Glutamatergic neuron (in vitro differentiated cells): ENCODE measurements at places on chromosomes 1 and 21.

GRCh38 chr1:112633628-112634027 lies 14.0 kb downstream of the CAPZA1 start:
- DNase-seq: no peak

DNA sequence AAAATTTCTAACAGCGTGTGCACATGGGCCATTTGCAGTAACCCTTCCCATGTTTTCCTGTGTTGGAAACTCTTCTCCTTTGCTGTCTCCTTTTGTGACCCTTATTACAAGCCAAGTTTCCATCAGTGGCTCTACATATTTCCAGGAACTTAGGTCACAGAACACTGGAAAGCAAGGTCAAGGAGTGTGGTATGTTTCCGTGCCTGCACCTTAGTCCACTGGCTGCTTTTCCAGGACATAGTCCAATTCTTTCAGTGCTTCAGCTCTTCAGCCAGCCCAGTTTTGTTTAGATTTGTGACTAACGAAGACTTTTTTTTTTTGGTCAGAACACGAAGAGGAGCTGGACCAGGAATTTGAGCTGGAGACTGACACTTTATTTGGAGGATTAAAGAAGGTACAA lies 33.8 kb downstream of the HHAT start:
- DNase-seq: no peak

- DNase-seq: no peak
Measured at GRCh38 chr1:50350868-50351267, 72.4 kb downstream of the DMRTA2 start.

DNA sequence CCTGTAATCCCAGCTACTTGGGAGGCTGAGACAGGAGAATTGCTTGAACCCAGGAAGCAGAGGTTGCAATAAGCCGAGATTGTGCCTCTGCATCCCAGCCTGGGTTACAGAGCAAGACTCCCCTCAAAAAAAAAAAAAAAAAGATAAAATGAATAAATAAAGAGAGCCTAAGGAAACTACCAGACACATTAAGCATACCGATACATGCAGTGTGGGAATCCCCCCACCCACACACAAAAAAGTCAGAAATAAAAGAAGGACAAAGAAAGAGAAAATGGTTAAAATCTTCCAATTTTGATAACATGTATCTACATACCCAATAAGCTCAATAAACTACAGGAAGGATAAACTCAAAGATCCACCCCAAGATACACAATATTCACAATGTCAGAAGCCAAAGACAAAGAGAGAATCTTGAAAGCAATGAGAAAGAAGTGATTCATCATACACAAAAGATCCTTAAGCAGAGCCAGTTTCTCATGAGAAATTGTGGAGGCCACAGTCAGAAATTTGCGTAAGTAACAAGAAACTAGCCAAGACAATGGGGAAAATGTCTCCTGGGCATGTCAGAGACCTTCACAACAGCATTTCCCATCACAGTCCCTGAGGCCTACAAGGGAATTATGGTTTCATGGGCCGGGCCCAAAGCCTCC lies 1197.0 kb downstream of the AMY1C start:
- DNase-seq: no peak

DNA sequence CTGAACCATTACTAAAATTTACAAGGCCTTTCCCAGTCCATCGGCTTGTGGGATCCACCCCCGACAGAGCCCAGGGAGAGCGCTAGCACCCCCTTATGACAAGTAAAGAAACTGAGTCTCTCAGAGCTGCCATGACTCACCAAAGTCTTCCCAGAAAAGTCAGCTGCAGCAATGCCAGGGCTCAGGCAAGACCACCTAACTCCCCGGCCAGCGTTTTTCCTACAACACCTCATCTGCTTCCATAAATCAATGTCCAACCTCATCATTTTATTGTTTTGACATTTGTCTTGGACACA lies 15.0 kb downstream of the DHCR24 start:
- DNase-seq: no peak

GRCh38 chr1:72650843-72651435 lies 368.6 kb upstream of the NEGR1 start:
- DNase-seq: no peak

- DNase-seq: no peak
Measured at GRCh38 chr21:45549626-45550463, 7.6 kb upstream of the SLC19A1 start.

- DNase-seq: no peak
Measured at GRCh38 chr1:163796394-163796821, 474.7 kb downstream of the NUF2 start.

DNA sequence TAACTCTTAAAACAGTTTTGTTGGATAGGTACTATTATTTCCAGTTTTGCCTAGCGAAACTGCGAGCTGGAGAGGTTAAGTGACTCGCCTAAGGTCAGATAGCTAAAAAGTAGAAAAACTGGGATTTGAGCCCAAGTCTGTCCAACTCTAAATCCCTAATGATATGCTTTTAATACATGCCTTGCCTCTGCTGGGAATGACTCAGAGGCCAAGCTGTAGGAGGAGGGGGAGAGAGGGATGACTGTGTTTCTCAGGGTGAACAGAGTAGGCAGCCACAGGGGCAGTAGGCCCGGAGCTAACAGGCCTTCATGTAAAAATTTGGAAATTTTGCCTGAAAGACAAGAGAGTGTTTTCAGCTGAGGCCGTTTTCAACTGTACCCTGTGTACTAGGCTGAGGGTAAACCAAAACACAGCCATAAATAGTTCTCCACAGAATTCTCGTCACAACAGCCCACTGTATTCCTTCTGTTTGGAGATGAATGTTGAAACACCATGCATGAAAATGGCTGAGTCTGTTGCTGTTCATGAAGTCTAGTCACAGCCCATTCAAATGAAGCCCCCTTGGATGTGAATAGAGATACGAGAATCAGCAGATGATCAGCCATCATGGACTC lies 107.5 kb upstream of the HOOK1 start:
- no peak for DNase-seq

DNA sequence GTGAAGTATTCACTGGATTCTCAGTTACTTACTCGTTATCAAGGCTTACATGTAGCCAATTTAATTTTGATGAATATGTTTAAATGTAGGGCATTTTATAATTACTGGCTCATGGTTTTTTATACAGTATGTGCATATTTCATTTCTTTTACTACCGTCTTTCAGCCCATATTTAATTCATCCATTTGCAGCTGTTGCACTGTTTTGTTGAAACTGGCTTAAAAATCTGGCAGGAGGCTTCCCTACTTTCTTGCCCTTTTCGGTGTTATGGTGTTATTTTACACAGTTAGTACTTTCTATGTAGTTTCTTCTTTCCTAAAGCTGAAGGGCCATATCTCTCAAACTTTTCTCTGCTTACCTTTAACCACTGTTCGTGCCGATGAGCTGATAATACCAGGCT lies 54.2 kb downstream of the ITSN1 start:
- DNase-seq: no peak

DNA sequence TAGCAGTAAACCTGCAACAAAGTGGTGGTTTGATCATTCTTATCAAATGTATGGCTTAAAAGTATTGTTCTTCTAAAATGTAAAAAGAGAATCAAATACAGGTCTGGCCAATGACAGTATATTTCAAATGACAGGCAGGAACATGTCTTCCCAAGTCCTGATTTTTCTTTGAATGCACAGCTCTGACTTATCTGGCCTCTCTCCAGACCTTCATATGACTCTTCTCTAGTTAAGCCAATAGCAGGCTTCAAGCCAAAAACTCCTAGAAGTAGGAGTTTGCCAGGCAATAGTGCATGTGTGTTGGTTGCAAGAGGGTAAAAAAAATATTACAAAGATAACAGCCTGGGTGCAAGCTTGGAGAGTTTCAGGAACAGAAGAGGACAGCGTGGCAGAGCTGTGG lies 345.5 kb downstream of the SMYD3 start:
- no peak for DNase-seq

DNA sequence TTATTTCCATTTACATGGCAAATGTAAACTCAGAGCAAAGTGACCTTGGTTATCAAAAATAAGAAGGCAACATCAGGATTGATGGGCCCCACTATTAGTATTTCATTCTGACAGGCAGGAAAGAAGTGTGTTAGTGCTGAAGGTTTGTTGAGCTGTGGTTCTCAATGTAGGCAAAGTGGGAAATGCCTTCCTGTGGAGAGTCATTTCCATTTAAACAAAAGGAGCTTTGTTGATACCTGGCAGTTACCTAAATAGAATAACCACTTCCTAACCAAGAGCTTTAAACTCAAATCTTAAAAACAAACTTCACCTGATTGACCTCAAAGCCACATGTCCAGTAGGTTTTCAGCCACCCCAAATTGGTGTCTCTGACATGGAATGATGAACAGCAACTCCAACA lies 579.9 kb upstream of the BEND5 start:
- no peak for DNase-seq

DNA sequence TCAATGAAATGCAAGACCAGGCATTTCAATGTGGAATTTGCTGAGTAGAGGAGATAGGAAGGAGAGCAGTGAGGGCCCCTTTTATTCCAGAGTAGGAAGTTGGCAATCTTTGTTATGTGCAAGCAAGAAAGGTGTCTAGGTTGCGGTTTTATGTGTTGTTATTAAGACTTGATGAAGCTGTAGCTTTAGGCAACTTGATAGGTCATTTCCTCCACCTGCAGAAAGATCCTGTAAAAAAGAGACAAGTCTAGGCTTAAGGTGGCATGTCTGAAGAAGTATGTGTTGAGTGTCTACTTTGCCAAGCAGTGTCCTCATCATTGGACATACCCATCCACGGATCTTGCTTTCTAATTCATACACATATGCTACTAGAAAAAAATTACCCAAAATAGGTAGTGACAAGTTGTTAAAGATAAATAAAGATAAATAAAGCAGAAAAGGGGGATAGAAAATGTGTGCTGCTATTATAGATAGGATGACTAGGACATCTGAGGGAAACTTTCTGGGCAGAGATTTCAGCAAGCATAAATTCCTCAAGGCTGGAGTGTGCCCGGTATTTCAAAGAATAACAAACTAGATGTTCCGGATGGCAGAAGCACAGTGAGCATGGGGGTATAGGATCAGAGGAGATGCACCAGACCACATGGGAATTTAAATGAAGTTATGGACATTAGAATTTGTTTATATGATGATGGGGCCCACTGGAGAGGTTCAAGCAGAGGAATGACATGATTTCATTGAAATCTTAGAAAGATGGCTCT lies 335.0 kb downstream of the TGFB2 start:
- no peak for DNase-seq

GRCh38 chr1:161719325-161719611 lies 2.1 kb upstream of the FCRLB start:
- DNase-seq: no peak

DNA sequence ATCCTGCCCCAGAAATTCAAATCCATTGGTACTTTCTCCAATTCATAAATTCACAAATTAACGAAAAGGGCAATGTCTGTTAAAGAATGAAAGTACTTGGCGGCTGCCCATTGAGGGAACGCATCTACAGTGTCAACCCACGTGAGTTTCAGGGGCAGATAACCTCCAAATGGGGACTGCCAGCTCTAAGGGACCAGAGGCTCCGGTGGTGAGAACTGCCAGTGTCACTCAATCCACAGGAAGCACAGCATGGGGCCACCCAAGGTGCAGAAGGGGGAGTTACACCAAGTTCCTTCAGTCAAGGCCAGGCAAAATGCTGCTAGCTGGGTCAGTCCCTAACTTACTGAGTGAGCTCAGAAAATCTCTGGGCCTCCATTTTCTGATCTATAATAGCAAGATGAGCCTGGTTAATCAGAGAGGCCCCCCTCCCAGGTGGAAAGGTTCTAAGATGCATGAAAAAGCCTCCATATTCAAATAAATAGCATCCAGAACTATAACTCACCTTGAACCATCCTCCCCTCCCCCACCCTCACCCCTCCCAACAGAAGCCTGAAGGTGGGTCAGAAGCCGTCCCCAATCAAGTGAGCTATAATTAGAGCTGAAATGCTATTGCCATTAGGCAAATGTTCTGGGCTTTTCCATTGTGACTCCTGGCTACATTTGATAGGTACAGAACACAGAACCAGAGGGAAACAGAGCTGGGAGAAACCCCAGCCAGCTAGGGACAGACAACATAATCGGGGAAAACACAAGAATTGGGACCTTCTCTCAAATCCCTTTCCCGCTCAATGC lies 41.7 kb downstream of the LRP8 start:
- DNase-seq: no peak

DNA sequence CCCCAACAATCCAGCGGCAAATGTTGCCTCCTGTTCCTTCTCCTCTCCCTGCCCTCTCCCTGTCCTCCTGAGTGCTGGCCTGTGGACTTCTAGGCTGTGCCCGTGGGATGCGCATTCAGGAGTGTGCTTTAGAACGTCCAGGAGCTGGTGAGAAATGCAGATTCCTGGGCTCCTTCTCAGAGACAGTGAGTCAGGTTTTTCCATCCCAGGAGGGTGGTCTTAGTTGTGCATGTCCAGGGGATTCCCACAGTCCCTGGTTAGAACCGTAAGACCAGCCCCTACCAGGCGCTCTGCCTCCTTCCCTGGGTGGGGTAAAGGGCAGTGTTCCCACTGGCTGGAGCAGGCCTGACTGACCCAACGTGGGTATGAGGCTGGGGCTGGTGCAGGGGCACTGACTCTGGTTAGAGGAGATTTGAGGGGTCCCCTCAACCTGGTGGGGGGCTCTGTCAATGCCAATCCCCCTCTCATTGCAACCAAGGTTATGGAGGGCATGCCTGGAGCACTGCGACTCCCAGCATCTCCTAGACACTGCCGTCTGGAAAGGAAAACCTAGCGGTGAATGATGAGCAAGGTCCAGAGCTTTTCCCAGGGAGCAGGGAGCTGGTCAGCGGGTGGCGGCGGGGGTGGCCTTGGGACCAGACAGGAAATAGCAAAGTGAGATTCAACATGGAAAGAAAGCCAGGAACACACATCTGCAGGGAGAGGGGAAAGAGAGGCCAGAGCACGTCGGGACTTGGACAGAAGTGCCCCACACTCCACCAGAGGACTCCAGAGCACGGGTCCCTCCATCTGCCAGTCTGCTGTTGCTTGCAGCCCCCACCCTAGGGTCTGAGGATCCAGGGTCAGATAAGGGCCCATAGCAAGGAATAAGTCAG lies 38.5 kb downstream of the HSPG2 start:
- DNase-seq: no peak

DNA sequence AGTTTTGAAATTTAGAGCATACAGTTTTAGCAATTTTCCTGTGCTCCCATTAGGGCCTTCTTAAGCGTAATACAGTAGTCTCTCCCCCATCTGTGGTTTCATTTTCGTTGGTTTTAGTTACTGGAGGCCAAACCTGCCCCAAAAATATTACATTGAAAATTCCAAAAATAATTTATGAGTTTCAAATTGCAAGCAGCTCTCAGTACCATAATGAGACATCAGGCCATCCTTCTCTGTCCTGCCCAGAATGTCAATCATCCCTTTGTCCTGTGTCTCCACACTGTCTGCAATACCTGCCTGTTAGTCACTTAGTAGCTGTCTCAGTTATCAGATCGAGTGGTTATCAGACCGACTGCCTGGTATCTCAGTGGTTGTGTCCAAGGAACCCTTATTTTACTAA lies 45.4 kb downstream of the ADSS2 start:
- DNase-seq: no peak

- DNase-seq: no peak
Measured at GRCh38 chr21:44758781-44759627, 42.6 kb downstream of the UBE2G2 start.

DNA sequence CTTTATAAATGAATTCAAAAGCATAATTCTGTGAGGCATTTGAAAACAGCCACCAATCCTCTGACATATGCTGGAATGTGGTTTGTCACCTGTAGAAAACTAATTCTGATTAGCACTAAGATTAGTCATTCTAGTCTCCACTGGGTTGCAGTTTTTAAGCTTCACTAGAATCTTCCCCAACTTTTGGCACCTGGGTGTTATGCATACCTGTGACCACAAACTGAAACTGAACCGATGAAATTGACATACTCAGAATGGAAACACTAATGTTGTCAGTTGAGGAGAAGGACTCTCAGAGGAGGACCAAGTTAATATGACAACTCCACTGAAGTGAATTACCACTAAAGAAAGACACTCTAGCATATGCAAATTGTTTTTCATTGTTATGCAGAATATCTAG lies 285.8 kb upstream of the NEGR1 start:
- DNase-seq: no peak
